ENCODE measurements at places on chromosomes 6 and 20.

- DNase-seq = no peak
These were observed 500.2 kb upstream of the CDH4 start for GRCh38 chr20:60751826-60752225.

- DNase-seq = no peak
These were observed 1.1 kb upstream of the TULP4 start for GRCh38 chr6:158311193-158311592.

GRCh38 chr6:26473758-26474438 is 16.1 kb downstream of the BTN2A1 start:
- peak; percentile 93 for DNase-seq

DNA sequence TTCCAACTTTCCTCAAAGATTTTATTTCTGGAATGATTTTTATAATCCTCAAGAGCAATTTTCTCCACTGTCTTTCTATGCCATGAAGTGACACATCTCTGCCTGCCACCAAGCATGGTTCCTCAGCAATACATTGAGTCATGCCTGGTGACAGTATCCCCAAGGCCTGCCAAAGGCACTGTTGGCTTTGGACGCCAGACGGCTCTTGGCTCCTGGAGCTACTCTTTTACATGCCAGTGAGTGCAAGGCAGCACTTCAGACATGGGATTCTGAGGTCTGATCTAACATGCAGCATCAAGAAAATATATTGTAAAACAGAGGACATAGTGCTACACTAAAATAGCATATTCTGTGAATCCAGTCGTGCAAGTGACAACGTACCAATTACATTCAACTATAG is 20.1 kb upstream of the PLEKHG1 start:
- no peak for DNase-seq

- DNase-seq = peak; percentile 93
These were observed 251.6 kb upstream of the TAB2 start for GRCh38 chr6:149065658-149066556.

GRCh38 chr20:11156922-11157321 is 483.1 kb upstream of the JAG1 start:
- no peak for DNase-seq

GRCh38 chr6:158575550-158575949 is 15.7 kb downstream of the TMEM181 start:
- DNase-seq = no peak

GRCh38 chr6:53931086-53931485 is 136.3 kb downstream of the LRRC1 start:
- peak; percentile 63 for DNase-seq

DNA sequence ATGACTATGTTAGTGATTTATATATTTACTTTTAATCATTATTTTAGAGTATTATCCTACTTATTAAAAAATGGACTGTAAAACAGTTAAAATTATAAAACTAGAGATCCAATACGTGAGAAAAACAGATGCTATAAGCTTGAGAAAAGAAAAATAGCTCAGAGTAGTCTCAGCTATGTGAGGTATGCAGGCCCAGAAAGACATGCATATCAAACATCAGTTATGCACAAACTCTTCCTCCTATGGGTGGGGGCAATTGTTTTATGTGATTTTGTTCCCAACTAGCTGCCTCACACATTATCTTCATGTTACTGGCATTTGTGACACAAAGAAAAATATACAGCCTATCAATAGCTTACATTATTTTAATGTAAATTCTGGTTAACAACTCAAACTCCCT is 28.8 kb downstream of the RARS2 start:
- no peak for DNase-seq

- DNase-seq = no peak
These were observed 216.7 kb downstream of the FRK start for GRCh38 chr6:115843945-115844344.

DNA sequence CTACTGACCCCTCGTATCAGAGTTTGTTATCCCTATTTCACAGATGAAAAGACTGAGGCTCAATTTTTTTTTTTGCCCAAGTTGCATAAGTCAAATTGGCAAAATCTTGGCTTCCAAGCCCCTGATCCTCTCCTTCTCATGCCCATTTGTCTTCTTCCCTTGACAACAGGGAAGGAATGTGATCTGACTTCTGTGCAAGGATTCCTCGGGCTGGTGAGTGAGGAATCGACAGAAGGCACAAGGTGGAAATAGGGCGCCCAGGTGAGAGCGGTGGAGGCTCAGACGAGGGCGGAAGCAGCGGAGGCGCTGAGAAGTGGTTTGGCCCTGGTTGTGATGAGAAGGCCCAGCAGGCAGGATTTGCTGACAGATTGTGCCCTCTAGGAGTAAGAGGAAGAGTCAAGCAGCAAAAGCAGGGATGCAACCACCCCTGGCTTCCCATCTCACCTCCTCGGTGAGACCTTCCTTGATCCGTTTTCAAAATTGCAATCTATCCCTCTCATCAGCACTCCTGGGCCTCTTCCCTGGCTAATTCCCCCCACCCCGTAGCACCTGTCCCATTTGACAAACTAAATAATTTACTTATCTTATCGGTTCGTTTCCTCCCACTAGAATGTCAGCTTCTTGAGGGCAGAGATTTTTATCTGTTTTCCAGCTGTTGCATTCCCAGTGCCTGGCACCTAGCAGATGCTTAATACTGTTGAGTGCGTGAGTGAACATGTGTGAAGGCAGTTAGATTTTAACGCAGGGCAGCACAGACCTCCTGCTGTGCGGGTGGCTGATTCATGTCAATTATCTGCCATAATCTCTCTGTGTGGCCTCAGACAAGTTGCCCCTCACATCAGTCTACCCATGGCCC is 3.7 kb upstream of the SIRPA start:
- DNase-seq = peak; percentile 37

- no peak for DNase-seq
These were observed 104.7 kb downstream of the TMEM242 start for GRCh38 chr6:157218371-157219198.

DNA sequence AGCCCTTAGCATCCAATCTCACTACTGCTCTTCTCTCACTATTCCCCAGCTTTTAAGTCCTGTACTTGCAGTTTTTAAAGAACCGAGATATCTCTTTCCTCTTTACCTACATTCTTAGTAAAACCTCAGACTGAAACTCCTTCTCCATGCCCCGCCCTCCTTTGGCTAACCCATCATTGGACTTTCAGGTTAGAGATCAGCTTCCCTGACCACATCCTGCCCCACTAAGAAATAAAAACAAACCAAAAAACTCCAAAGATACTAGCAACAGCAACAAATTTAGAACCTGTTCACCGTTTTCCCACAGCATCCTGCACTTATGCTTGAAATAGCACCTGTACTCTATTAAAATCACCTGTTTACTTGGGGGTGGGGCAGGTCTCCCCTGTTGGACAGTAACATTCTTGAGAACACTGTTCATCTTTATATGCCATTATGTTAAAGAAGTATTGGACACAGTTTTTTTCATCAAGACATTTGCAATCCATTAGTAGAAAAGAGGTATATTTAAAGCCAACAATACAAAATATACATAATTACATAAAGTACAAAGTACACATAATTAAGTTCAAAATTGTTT is 16.3 kb upstream of the SMAP1 start:
- DNase-seq = peak; percentile 5

DNA sequence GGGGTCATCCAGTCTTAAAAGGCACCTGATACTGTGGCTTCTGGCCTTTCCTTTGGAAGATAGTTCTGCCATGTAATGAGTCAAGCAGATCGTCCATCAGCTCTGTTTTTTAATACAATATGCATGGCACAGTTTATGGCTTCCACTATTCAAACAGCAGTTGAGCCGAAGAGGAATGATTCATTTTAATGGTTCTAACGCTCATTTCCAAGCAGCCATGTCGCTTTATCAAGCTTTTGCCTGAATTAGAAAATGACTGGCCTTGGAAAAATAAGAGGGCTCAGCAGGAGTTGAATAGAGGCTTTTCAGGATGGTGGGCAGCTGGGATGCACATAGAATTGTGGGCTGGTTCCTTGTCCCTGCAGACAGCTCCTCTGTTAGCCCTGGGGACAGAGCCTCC is 138.1 kb downstream of the SOBP start:
- no peak for DNase-seq

DNA sequence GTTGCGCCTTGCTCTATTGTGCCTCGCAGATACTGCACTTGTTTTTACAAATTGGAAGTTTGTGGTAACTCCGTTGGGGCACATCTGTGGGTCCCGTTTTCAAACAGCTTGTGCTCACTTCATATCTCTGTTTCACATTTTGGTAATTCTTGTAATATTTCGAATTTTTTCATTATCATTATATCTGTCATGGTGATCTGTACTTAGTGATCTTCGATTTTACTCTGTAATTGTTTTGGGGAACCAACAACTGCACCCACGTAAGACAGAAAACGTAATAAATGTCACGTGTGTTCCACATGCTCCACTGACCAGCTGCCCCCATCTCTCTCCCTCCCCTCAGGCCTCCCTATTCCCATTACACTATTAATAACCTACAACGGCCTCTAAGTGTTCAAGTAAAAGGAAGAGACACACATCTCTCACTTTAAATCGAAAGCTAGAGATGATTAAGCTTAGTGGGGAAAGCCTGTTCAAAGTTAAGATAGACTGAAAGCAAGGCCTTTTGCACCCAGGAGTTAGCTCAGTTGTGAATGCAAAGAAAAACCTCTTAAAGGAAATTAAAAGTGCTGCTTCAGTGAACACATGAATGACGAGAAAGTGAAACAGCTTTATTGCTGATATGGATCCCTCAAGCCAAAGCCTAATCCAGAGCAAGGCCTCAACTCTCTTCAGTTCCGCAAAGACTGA is 26.9 kb downstream of the TTLL2 start:
- no peak for DNase-seq

DNA sequence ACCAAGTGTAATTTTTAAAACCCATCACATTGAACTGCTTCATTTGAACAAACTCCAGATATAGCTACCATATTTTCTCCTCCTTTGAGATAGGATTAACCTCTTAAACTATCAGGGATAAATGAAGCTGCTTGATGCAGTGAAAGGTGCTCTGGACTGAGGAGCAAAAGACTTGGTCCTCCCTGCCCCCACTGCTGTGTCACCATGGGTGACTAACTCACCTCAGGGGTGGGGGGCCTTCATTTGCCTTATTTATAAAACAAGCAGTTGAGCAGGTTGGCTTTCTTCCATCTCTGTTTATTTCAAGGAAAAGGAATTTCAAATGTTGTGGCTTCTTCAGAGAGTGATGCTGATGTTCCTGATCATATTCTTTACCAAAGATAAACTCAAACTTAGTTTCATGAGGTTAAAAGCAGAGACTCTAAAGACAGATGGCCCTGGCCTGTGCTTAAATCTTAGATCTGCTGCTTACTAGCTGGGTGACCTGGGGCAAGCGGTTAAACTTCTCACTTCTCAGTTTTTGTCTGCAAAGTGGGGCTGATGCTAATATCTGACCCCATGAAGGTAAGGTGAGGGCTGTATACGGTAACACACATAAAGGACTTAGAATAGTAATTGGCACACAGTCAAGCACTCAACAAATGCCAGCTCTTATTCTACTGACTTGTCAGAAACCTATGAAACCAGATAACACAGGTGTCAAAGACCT is 50.5 kb downstream of the FHL5 start:
- DNase-seq = no peak

- no peak for DNase-seq
These were observed 33.7 kb upstream of the IRF4 start for GRCh38 chr6:357791-358341.

DNA sequence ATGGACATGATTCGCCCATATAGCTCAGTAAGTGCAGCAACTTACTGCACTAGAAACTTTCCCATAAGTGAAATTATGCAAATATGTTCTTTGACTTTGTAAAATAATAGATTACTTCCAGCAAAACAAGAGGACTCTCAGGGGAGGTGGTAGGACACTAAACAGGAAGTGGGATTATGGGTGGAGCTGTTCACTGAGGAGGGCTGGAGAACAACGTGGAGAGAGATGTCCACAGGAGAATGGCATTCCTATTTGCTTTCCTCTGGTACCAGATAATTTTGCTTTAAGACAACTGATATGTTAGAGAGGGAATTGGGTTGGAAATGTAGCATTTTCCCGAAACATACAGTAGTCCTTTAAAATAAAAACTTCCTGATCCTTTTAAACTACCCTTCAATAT is 3.7 kb downstream of the TPD52L1 start:
- no peak for DNase-seq

DNA sequence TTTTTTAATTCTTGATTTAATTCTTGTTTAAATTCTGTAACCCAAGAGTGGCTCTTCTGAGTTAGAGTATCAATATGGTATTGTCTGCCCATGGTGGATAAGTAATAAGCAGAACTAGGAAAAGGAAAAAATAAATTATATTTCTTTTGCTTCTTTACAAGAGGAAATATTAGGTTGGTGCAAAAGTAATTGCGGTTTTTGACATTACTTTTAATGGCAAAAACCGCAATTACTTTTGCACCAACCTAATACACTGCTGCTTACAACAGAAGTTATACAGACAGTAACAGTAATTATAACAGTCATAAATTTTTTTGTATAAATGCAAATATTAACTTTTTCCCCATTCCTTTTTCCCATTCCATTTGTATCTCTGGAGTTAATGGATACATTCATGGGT is 65.6 kb downstream of the HS3ST5 start:
- no peak for DNase-seq

DNA sequence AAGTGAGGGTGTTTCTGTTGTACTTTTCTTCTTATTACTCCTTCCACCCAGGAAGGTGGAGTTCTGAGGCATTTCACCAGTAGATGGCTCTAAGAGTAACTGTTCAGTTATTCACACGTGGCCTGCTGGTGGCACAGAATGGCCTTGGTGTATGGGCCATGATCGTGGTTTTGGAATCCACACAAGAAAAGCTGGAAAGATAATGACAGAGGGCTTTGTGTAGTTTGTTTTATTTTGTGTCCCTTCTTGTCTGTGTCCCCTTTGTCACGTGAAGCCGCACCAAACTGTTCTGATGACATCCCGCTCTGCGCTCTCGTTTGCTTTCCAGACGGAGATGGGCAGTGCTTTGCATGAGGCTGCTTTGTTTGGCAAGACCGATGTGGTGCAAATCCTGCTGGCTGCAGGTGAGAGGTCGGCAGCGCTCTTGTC is 93.4 kb downstream of the ANKS1A start:
- DNase-seq = peak; percentile 18

DNA sequence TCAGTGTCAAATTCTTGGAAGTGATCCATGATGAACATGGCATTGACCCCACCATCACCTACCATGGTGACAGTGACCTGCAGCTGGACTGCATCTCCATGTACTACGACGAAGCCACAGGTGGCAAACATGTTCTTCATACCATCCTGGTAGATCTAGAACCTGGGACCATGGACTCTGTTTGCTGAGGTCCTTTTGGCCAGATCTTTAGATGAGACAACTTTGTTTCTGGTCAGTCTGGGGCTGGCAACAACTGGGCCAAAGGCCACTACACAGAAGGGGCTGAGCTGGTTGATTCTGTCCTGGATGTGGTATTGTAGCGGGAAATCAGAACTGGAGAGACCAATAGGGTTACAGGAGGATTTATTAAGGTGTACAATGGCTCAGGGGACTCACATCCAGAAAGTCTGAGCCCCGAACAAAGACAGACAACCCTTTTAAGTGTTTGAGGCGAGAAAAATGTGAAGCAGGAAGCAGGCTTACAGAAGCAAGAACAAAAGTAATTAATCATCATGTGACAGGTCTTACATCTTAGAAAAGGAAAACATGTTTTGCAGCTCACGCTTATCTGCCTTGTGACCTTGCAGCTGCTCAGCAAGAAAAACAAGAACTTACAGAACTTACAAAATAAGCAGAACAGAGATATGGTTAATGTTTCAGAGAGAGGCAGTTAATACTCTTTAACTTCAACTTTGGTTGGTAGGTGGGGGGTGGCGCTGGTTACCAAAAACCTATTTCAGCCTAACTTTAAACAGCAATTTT is 58.8 kb upstream of the MOCS1 start:
- no peak for DNase-seq

All from KBM-7 (cell line).